ENCODE measurements at places on chromosomes 12 and 14.
A peak's percentile ranks its signal among the peaks of the same experiment; 100 is the strongest.

- DNase-seq, result no peak
Observed at GRCh38 chr14:24712909-24713308, 78.9 kb upstream of the GZMB start.

GRCh38 chr12:77914081-77914488 lies 83.4 kb downstream of the NAV3 start:
- DNase-seq, result no peak

DNA sequence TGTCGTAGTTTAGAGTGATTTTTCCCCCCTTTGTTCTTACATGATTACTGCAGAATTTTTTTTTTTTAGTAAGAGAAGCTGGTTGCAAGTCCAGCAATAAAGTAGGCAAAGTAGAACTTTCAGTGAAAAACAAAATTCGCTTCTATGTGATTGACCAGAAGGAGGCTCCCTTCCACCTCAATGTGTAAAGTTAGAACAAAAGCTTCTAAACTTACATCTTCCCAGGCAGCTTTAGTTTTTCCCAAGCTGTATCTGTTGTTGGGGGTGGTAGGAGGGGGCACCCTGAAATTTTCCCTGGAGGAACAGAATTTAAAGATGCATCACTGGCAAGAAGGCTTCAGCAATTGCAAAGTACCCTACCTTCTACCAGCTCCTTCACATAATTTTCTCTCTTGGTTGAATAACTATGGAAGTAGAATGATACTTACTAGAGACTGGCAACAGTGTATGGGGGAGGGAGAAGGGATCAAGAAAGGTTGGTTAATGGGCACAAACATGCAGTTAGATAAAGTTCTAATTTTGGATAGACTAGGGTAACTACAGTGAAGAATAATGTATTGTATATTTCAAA lies 87.3 kb upstream of the E2F7 start:
- peak; percentile 54 for DNase-seq

DNA sequence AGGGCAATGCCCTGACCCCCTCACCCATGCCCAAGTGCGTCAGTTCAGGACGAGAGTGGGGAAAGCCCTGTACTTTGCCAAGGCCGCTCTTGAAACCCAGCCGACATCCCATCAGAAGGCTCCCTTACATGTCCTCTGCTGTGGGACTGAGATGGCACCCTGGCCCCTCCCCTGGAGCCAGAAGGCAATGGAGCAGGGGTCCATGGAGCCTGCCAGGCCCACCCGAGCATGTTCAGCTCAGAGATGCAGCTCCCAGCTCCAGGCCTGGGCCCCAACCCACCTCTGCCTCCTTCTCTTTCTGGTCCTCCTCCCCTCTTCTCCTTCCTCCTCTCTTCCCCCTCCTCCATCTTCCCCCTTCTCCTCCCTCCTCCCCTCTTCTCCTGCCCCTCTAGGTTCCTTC lies 95.5 kb downstream of the PAPOLA start:
- no peak for DNase-seq

DNA sequence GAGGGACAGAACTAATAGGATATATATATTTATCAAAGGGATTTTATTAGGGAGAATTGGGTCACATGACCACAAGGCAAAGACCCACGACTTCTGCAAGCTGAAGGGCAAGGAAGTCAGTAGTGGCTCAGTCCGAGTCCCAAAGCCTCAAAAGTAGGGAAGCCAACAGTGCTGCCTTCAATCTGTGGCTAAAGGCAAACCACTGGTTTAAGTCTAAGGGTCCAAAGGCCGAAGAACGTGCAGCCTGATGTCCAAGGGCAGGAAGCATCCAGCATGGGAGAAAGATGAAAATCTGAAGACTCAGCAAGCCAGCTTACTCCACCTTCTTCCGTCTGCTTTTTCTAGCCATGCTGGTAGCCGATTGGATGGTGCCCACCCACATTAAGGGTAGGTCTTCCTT lies 157.9 kb upstream of the CRY1 start:
- DNase-seq, result no peak
